ENCODE measurements at places on chromosomes 13 and 19. TPM values are rescaled to one million over a fixed set of nuclear protein-coding genes. Genes with fewer than 3 reads are reported as not detected.

DNA sequence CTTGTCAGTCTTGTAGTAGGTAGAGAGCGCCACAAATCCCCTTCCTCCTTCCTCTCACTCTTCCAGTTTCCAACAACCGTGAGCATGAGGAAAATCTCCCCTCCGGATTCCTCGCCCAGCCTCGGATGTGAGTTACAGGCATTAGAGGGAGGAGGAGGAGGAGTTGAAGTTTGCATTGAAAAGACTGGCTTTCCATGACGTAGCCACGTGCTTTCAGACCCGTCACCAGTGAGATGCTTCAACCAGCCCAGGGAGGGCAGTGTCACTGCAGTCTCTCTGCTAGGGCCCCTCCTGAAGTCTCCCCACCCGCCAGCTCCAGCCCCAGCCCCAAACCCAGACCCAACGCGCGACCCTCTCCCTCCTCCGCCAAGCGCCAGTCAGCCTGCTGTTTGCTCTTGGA, 442 bp upstream of the FGF14 start:
- peak; percentile 14 for DNase-seq

- DNase-seq = no peak
These were observed 122.9 kb downstream of the MYO16 start for GRCh38 chr13:108752276-108752675.

DNA sequence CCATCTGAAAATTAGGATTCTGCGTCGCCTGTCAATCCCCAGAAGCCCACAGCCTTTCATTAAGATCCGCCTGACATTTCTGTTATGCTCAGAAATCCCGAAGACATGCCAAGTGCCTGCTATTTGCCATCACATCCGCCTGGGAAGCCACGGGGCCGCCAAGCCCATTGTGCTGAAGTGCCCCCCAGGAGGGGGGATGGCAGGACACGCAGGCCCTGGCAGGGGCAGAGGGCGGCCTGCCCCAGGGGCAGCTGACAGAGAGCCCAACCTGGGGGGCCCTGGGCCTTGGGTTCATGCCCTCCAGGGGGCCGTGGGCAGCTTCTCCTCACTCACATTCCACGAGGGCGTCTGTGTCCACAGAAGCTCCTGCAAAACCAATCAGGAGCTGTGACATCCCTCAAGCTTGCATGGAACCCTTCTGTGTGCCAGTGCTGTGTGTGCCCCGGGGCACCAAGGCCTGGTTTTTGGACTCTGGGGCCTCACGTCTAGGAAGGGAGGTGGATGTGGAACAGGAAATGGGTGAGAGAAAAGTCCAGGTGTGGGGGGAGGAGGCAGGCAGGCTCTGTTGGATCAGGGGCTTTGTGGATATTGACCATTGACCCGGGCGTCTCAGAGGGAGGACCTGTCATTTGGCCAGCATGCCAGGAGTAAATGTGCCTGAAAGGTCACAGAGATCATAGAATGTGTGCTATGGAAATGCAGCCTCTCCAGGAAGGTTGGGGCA, 122.9 kb downstream of the URI1 start:
- DNase-seq = no peak

- DNase-seq = no peak
These were observed 56.6 kb upstream of the ANKRD10 start for GRCh38 chr13:110971486-110971885.

- no peak for DNase-seq
These were observed 267.1 kb upstream of the EDNRB start for GRCh38 chr13:78185700-78186099.

GRCh38 chr13:29569253-29570050, 26.0 kb downstream of the SLC7A1 start:
- DNase-seq = no peak

DNA sequence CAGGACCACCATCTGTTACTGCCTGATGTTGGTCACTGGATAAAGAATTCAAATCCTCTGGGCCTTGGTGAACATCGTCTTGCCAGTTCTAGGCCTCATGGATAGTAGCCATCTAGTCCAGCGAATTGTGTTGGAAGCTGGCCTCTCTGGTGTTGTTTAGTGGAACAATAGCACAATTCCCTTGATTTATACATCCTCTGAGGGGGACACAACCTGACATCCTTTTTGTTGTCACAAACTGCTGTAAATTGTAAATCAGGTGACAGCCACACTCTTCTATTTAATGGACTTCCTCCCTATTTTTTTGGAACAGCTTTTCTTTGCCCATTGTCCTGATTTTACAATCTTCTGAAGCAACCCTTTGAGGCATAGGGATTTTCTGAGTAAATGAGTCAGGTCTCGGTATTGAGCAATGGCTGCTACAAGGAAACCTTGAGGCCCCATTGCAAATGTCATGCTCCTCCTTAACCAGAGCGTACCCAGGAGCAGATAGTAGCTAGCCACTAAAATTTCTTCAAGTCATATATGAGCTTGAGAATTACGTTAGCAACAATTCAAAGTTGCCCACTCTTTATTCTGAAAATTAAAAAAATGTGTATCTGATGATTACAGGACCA, 263.3 kb downstream of the COG6 start:
- DNase-seq = no peak

- DNase-seq = no peak
These were observed 11.8 kb downstream of the PEPD start for GRCh38 chr19:33509774-33510173.

Gene ANGPTL8
- not detected for total RNA-seq

Gene CRX
- not detected for total RNA-seq

Data from kidney epithelial cell (primary cell).